ENCODE measurements at places on chromosomes 5 and 9. TPM values are rescaled to one million over a fixed set of nuclear protein-coding genes. Genes with fewer than 3 reads are reported as not detected.
A peak's percentile ranks its signal among the peaks of the same experiment; 100 is the strongest.

- DNase-seq: no peak
These were observed 54.4 kb upstream of the FABP6 start for GRCh38 chr5:160174780-160175437.

DNA sequence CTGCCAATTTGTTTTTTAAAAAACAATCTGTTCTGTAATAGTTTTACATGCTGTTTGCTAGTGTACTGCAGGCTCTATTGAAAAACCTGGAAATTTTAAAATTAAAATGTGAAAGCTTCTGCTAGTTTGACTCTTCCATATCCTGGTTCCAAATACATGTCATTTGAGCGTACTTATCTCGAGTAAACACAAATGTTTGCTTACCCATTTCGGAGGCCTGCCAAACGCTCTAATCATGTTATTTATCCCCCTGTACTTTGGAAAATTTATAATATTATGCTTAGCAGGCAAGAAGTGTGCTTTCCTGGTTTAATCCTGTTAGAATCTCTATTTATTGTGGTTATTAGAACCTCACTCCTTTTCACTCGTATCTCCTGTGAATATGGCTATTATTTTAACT, 476.8 kb upstream of the CYLC2 start:
- DNase-seq: no peak

DNA sequence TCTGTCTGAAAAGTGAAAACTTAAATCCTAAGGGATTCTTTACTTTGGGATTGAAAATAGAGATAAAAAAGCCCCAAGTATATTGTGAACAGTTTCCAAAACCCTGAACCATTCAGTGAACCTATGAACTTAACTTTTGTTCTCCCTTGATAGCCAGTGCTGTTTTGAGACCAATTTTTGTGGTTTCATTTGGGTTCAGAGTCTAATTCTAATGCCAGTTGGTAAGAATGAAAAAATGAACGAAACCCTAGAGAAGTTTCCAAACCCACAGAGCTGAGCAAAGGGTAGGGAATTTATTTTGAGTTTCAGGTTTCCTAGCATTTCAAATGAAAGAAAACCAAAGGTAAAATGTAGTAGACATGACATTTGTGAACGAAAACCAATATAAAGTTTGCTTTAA, 1366.8 kb downstream of the EFNA5 start:
- no peak for DNase-seq

GRCh38 chr5:135481387-135481786, 29.2 kb upstream of the TIFAB start:
- no peak for DNase-seq

LRSAM1 gene
- total RNA-seq: 23.7 TPM

GRCh38 chr5:126461838-126462237, 38.6 kb downstream of the GRAMD2B start:
- no peak for DNase-seq

DNA sequence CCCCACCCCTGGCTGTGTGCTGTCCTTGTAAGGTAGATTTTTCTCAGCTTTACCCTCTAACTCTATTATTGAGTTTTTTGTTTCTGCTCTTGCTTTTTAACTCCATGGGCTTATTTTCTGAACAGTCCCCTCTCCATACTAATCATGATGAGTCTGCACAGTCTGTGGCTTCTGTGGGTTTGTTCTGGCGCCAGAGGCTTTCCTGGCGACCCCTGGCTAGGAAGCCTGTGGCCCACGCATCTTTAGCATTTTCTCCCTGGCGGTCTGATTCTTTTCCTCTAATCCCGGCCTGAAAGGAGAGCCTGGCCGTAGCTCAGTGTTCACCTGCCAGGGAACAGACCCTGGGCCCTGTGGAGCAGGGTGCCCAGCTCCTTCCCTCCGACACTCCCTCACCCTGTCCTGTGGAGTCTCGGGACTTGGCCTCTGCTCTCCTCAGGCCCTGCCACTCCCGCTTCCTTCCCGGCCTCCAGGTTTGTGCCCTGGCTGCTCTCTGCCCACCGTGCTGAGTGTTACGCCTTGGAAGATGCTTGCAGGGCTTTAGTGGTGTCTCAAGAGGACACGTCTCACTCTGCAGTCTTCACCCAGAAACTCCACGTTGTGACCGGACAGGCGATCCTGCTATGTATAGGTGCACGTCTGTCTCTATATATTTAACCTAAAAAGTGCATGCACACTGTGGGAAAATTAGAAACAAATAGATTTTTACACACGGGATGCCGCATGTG, 31.7 kb upstream of the LRRC14B start:
- no peak for DNase-seq

DNA sequence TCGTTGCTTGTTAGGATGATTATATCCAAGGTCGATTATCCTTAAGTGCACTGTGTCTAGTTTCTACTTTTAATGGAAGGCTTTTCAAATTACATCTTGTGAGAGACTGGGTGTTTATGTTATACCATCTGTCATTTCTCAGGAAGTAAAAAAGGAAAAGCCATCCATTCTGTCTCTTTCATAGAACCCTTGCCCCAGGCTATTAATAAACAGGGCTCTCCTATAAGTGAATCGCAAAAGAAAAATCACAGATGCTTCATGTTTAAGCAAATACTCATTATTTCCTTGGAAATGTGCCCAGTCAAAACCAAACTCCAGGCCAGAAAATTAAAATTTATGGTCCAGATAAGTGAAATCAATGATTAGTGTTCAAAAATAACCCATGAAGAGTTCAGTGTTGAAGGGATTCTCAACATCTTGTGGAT, 58.1 kb downstream of the STARD4 start:
- no peak for DNase-seq

DNA sequence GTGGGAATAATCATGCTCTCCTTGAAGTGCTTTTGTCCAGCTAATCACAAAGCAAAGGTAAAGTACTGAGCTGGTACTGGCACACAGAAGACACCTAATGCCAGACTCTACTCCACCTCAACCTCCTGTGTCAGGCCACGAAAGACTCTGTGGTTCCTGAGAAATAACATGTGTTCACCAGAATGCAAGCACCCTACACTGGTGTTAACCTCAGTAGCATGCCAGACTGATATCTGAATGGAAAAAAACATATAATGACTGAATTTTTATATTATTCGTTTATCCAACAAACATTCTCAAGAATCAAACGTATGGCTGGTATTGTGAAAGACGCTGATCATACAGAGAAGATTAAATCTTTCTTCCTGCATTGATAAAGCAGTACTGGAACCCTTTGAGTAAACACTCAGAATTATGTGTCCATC, 97.1 kb upstream of the IFNE start:
- no peak for DNase-seq

DNA sequence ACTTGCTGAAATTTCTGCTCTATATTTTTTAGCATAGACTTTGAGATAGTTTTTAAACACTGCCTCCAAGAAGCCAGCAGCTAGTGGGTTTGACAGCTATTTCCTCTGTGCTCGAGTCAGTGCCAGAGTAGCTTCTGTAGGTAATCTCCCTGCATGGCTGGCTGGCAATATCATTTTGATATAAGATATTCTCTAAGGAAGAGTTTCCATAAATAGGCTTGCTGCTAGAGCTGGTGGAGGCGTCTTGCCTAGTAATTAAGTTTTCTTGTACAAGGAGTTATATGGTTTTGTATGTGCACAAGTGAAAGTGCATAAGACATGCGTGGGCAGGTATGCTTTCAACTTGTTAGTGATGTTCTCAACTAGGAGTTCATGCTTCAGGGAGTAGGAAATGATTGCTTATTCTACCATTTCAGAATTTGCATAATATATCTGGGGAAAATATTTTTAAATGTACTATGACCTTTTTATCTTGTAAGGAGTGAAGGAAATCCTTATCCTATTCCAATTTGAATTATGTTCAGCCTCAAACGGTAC, 74.1 kb upstream of the CCL21 start:
- DNase-seq: peak; percentile 32

DNA sequence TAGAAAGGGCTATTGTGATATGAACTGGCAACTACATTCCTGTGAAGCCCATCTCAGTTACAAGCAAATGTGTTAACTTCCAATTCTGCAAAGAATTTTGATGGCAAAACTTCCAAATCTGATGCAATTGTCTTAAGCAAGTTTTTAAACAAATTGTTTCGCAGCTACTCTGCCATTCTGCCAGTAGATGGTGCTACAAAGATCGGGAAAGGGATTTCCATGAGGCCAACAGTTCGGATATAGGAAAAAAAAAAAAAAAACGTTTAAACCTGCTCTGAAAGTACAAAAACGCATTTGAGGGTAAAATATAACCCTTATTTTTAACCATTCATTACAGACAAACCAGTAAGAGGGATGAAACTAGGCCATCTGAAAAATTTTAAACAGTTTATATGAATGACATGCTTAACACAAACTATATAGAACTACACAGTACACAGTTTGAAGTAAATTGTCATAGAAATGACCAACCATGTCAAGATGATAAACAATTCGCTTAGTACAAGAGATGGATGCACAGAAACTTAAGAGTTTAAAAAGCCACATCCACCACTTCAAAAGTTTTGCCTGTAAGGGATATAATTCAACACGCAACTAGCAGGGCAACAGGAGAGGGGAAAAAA, 2.2 kb downstream of the HNRNPA0 start:
- no peak for DNase-seq

GPR150 gene
- not detected for total RNA-seq

DNA sequence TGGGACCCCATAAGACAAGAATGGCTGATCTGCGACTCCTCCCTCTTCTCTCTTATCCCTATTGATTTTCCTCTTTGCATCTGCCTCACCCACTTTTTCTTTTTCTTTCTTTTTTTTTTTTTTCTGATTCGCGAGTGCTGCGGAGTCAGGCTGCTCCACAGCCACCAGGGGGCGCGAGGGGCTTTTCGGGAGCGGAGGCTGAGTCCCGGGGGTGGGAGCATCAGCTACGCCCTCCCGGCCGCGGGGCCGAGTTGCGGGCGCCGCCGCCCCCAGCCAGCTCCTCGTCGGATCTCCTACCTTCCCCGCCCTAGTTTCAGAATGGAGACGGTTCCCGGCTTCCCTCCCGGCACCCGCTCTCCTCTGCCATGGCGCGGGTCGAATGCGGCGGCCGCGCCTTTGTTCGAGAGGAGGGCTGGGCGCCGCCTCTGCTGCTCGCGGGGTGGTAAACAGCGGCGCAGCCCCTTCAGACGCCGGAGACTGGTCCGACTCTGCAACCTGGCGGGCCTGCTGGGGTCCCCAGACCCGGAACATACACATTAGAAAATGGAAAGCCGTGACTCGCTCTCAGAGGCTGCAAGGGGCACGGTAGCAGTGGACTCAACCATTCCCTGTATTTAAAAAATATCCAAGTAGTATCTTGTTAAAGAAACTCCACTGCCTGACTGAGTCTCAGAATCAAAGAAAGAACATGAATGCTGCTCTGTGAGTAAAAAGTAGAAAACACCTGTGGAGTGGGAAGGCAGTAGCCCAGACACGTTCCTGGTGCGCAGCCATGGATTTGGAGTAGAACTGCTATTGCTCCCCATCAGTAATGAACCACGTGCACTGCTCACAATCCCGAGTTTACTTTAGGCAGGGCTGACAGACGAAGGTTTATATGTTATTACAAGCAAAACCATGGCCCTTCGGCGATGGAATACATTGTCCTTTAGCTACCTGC, 55.7 kb downstream of the DPYSL3 start:
- peak; percentile 62 for DNase-seq

GRCh38 chr5:61416010-61416409, 84.0 kb downstream of the ZSWIM6 start:
- DNase-seq: no peak

IFNA7 gene
- total RNA-seq: not detected

LHX3 gene
- total RNA-seq: not detected

PDGFRB gene
- total RNA-seq: 13.7 TPM

MYOZ3 gene
- 1.7 TPM for total RNA-seq

BAAT gene
- total RNA-seq: 0.31 TPM
